Fibroblast of skin of back (primary cell): ENCODE measurements at places on chromosomes 5 and 9.

- no peak for DNase-seq
Measured at GRCh38 chr5:158629591-158630312, 470.0 kb downstream of the EBF1 start.

- DNase-seq, result no peak
Measured at GRCh38 chr9:85702726-85703289, 38.9 kb downstream of the AGTPBP1 start.

- DNase-seq, result peak; percentile 62
Measured at GRCh38 chr9:70639853-70640814, 225.7 kb upstream of the KLF9 start.

GRCh38 chr5:172142709-172143215, 45.3 kb downstream of the STK10 start:
- peak; percentile 29 for DNase-seq

DNA sequence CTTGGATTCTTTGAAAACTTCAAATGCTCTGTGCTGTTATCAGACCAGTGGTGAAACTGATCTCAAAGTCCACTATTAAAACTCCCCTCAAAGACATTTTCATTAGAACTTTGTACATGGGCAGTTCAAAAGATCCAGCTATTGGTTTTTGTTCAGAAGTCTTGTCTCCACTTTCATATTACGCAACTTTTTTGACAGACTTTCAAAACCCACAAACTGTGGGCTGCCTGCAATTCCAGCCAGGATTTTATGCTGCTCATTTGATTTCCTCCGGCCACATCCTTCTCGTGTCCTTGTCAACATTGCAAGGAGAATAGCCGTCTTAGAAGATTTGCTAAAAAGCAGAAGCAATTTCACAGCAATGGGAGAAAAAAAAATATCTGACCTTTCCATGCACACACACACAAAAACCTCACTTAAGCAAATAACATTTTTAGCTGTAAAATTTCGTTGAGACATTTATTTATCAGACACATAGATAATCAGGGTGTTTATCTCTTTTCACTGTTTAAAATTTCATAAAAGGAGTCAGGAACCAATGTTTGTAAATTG, 1990.5 kb downstream of the MAT2B start:
- DNase-seq, result no peak

DNA sequence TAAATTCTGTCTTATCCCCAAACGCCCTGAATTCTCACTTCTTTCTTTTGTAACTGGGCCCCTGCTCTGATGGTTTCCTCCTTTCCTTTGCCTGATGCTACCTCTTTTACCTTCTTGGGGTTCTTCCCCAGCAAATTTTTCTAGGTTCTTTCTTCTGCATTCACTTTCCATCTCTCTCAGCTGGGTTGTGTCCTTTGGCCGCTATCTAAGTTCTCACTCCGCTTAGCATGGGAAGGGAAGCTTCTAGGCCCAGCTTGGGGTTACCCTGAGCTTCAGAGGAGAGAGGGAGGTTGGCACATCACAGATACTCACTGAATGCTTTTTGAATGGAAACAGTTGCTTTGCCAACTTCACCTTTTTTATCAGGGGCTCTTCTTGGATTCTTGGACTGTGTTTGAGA, 17.0 kb downstream of the PALM2AKAP2 start:
- no peak for DNase-seq

DNA sequence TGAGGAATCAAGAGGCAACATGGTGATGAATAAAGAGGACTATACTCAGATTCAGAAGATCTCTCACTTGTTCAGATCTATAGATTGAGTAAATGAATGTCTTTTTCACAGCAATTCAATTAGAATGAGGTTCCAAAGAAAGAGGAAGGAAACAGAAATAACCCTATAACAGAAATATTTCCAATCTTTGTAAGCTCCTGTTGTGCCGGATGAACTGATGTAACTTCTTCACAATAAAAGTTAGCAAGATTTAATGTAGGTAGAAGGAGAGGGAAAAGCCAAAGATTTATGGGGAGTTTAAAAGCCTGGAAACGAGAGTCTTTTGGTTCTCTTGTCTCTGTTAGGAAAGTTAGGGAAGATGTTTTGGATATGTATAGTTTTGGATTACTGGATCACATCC, 92.1 kb downstream of the PBX3 start:
- DNase-seq, result no peak

- DNase-seq, result no peak
Measured at GRCh38 chr9:5191985-5192384, 6.5 kb upstream of the INSL6 start.

DNA sequence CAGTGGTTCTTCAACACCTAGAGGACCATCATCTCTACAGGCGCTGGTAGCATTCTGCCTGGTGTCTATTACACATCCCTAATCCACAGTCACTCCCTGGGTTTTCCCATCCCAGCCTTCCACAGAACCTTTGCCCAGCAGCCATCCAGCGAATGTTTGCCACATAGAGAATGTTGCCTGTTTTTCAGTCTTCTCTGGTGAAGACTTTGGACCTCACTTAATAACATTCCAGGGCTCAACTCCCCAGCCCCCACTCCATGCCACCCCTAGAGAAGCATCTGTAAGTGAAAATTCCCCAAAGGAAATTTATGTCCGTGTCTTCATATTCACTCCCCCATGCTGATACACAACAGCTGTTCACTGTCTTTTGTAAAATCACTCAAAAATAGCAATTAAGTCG, 249.6 kb downstream of the AOPEP start:
- no peak for DNase-seq

DNA sequence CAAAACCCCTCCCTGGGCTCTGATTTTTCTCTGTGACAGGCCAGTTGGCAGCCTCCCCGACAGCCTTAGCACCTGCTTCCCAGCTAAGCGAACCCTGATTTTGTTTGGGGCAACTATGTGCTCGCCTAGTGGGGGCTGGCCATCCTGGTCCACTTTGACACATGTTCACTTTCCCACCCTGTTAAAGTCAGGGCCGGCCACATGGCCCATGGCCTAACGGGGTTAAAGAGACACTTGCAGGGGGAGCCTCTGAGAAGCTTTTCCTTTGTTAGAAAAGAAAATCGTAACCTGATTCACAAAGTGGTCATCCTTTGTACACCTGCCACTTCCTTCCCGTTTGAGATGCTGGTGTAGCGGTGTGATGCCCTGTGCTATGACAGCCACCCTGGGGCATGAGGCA, 1.3 kb upstream of the CACNA1B start:
- no peak for DNase-seq

DNA sequence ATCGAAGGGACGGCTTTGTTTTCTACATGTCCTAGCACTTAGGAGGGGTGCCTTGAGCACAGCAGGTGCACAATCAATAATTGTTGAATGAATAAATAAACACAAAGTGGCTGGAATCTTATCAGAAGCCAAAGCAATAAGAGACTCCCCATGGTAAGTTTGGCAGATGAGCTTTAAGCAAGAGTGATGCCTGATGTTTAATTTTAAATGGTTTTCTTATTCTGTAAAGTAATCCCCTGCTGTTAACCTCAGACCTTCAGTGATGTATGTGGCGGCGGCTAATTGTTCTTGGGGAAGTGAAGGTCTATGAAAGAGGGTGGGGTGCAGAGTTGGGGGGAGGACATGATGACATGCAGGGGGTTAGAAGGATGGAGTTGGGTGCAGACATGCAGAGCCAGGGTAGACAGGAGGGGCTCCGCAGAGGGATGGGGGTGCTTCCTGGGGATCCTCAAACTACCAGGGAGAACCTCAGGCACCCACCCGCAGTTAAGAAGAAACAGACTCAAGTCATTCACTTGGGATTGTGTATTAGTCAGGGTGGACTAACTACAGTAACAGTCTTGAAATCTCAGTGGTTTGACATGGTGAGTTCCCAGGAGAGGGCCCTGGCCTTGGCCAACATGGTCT, 65.7 kb upstream of the SHB start:
- no peak for DNase-seq

GRCh38 chr5:109291090-109291489, 118.7 kb downstream of the PJA2 start:
- DNase-seq, result no peak

- no peak for DNase-seq
Measured at GRCh38 chr9:94981723-94982090, 255.2 kb downstream of the AOPEP start.

- DNase-seq, result no peak
Measured at GRCh38 chr9:131525643-131526565, 5.2 kb downstream of the UCK1 start.
